ENCODE measurements at places on chromosomes 1 and 21.

DNA sequence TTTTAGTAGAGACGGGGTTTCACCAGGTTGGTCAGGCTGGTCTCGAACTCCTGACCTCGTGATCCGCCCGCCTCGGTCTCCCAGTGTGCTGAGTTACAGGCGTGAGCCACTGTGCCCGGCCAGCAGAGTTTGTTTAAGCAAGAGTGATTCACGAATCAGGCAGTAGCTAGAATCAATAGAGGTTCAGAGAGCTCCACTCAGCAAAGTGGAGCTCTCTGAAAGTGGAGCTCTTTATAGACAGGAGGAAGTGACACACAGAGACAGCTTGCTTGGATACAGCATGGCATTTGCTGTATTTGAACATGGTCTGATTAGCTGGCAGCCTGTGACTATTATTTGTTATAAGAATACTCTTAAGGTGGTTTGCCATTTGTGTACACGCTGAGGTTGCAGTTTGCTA is 27.1 kb upstream of the CD34 start:
- no peak for DNase-seq

DNA sequence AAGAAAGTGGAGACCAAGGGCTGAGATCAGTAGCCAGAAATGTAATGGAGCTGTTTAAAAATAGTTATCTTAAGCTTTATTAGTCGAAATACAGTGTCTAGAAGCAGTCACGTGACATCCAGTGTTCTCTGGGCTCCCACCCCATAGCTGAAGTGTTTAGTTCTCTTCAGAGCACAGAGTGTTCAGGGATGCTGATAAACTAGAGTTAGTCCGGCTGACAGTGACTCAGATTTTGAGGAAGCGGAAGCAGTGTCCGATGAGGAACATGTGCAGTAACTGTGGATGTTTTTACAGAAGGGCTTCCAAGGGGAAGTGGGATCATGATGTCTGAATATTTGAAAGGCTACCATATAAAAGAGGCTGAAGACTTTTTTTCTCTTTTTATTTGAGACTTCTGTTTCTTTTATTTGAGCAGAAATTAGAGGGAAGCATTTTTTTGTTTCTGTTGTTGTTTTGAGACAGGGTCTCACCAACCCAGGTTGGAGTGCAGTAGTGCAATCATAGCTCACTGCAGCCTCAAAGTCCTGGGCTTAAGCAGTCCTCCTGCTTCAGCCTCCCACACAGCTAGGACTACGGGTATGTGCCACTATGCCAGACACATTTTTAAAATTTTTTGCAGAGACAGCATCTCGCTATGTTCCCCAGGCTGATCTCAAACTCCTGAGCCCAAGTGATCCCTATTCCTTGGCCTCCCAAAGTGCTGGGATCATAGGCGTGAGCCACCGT is 124.2 kb downstream of the GALNT2 start:
- no peak for DNase-seq

GRCh38 chr1:51732701-51733425 is 116.0 kb downstream of the OSBPL9 start:
- no peak for DNase-seq

GRCh38 chr1:245995474-245995873 is 511.6 kb downstream of the SMYD3 start:
- DNase-seq, result no peak

GRCh38 chr21:46437511-46437910 is 21.2 kb upstream of the DIP2A start:
- DNase-seq, result no peak

DNA sequence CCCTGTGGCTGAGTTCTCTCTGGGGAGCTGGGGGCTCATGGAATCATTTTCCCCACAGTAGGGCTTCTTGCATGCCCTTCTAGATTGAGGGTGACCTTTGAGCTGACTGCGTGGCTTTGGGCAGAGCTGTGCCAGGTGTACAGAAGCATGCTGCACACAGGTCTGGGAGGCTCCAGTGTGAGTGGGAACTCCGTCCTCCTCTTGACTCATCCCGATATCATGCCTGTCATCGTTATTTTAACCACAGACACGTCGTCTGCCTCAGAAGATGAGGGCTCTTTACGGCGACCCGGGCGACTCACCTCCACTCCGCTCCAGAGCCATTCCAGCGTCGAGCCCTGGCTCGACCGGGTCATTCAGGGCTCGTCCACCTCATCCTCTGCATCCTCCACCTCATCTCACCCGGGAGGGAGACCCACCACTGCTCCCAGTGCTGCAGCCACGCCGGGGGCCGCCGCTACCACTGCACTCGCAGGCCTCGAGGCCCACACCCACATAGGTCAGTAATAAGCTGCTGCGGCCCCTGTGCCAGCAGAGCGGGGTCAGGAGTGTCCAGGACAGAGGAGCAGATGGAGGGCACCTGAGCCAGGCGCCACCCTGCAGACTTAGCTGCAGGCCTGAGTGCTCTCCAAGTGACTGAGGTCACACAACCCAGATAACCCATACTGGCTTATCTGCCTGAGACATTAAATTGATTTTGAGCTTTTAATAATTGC is 39.8 kb downstream of the DIP2A start:
- no peak for DNase-seq

DNA sequence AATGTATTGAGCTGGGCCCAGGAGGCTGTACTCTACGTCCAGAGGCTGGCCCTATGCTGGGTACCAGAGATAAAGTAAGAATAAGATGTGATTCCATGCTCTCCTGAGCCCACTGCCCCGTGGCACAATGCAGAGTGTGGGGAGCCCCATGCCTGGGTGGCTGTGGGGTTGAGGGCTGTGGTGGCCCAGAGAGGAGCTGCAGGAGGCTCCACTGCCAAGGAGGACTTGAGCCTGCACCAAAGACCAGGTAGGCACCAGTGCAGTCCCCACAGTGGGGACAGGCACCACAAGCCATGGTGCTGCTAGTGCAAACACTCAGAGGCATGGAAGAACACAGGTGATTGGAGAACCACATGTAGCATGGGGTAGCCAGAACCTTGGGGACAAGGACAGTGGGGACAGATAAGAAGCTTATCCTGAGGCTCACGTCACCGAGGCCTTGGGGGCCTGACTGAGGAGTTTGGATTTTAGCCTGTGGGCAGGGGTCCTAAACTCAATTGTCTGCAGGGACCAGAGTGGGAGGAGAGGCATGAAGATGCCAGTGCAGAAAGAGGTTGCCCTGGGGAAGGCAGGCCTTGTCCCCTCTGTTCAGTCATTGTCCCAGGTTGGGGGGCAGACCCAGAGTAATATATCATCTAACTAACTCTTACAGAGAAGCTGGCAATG is 21.9 kb upstream of the EPS8L3 start:
- DNase-seq, result no peak

- DNase-seq, result no peak
Observed at GRCh38 chr1:79760531-79760930, 754.0 kb upstream of the ADGRL4 start.

GRCh38 chr1:245338485-245338877 is 183.7 kb downstream of the KIF26B start:
- DNase-seq, result no peak

- DNase-seq, result no peak
Observed at GRCh38 chr1:18901147-18901951, 1.0 kb downstream of the ALDH4A1 start.

DNA sequence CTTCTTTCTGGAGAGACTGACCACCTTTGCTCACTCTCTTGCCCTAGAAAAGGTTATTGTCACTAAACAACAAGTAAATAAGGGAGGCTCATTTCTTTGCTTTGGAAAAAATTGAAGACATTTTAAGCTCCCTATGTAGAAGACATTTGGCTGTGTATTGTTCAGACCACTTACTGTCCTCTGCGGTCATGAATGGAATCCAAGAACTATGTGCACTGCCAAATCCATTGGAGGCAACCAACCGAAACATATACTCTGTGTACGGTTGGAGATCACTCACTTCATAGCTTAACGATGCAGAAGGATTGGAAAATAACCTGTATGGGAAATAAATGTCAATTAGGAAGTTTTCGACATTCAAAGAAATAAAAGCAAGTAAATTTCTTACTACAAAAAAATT is 332.8 kb downstream of the KCTD3 start:
- DNase-seq, result no peak

DNA sequence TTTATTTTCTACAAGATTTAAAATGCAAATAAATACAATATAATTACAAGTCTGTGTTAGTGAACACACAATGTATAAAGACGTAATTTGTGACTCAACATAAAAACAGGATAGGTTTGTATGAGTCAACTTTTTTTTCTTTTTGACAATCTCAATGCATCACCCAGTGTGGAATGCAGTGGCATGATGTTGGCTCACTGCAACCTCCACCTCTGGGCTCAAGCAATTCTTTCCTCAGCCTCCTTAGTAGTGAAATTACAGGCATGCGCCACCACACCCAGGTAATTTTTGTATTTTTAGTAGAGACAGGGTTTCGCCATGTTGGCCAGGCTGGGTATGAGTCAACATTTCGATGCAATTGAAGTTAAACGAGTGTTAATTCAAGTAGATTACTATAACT is 5.9 kb upstream of the SPRR2E start:
- no peak for DNase-seq

- no peak for DNase-seq
Observed at GRCh38 chr1:226582966-226583365, 34.4 kb downstream of the STUM start.

- DNase-seq, result no peak
Observed at GRCh38 chr1:67766141-67766978, 66.9 kb downstream of the GNG12 start.

- DNase-seq, result no peak
Observed at GRCh38 chr1:209791920-209792319, 7.6 kb upstream of the C1orf74 start.

GRCh38 chr1:227934476-227935313 is 13.0 kb downstream of the WNT9A start:
- DNase-seq, result no peak

GRCh38 chr1:92711473-92712165 is 73.3 kb downstream of the EVI5 start:
- DNase-seq, result no peak

DNA sequence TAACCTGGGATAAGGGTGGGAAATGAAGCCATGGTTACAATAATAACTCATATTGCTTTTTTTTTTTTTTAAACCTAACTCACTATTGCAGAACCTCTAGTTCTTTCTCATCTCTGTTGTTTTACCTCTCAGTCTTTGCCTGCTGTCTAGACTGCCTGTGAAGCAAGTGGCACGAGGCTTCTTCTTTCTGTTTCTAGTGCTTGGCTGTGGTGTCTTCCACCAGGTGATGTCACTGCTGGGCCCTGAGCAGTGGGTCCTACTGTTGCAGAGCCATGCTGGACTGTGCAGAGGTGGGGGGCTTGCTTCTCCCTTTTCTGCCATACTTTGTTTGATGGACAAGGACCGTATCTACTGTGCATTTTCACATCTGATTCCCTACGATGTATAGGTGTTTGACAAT is 51.7 kb downstream of the ZNF326 start:
- no peak for DNase-seq

DNA sequence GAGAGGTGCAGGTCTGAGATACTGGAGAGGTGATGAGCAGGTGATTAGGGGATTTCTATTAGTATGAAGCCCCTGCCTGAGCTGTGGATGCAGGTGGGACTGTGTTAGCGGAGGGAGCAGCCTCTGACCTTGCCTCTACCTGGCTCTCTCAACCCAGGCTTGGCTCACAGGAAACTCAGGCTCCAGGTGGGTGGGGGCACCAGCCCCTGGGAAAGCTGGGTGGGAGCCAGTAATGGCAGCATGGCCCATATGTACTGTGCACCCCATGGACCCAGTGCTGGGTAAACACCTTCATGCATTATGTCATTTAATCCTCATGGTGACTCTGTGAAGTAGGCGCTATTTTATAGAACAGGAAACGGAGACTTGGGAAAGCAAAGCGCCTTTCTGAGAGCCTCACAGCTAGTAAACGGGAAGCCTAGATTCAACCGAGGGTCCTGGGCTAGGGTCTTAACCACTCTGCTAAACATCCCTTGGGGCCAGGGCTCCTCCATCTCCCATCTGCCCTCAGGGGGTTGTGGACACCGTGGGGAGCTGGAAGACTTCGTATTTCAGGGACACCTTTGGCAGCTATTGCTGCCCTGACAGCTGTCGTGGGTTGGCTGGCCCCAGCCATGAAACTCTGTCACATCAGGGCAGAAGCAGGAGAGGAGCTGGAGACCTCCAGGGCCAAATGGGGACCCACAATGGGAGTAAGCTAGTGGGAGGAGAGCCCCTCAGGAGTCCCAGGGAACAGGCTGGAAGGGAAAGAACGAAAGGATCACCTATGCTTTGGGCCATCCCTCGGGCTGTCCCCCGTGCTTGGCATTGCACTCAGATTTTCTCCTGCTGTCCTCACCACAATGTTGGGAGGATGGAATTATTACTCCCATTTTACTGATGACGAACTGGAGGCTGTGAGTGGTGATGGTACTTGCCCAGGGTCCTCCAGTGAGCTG is 59.6 kb upstream of the CSF3R start:
- DNase-seq, result no peak

DNA sequence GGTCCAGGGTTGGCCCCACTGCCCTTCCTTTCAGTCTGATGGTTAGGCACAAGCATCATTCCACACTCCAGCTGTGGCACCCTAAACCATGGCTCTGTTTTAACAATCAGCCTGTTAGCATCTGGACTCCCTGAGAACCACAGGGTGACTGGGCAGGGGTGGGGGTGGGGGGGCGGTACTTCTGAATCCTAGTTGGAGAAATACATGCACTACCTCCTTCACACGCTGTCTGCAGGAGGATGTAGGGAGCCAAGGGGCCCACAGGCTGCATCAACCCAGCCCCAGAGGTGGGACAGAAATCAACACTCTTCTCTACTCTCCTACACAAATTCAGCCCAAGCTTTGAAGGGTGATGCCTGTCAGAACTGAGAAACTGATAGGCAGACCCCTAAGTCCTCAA is 23.8 kb downstream of the DDX20 start:
- no peak for DNase-seq

DNA sequence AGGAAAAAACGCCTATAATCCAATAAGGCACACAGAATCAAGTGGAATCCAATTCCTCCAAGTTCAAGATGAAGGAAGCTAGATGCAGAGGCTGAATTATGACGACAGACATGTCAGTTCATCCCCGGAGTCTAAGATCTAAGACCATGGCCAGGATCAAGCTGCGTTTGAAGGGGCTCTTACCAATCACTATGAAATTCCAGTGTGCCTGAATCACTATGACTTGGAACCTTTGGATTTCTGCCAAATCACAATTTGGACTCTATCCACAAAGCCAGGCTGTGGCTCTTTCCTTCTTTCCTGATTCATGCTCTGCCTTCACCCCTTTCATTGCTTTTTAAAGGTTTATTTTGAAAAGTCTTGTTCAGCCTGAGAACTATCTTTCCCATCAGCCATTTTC is 17.1 kb downstream of the OLIG2 start:
- DNase-seq, result no peak

- DNase-seq, result no peak
Observed at GRCh38 chr1:196510451-196510850, 97.8 kb downstream of the KCNT2 start.

Measured in stimulated activated CD4-positive, alpha-beta T cell treated with anti-CD3 and anti-CD28 coated beads, TNF-alpha, amount 100 ng/mL, for 1 hour (primary cell).